ENCODE measurements at places on chromosomes 16 and 17. TPM values are rescaled to one million over a fixed set of nuclear protein-coding genes. Genes with fewer than 3 reads are reported as not detected.

The KRTAP17-1 gene
- total RNA-seq: not detected

DNA sequence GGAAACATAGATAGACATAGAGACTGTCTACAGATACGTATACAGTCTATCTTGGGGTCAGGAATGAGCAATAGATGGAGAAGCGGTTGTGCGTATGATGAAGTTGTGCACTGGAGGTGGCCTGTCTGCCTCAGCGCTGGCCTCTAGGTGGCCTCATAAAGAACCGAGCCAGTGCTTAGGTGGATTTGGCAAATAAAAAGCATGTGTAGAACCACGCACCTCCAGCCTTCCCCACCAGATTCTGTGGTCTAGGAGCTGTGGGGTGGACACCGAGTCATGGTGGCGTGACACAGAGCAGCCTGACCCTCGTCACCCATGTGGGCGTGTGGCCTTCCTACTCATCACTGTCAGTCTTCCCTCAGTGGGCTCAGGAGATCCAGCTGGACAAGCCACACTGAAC lies 34.0 kb downstream of the PGS1 start:
- no peak for DNase-seq

- DNase-seq: no peak
Observed at GRCh38 chr17:47316311-47316710, 7.4 kb upstream of the EFCAB13 start.

- no peak for DNase-seq
Observed at GRCh38 chr16:46730126-46730525, 18.0 kb downstream of the MYLK3 start.

GRCh38 chr16:49939495-49939894 lies 83.6 kb upstream of the ZNF423 start:
- no peak for DNase-seq

DNA sequence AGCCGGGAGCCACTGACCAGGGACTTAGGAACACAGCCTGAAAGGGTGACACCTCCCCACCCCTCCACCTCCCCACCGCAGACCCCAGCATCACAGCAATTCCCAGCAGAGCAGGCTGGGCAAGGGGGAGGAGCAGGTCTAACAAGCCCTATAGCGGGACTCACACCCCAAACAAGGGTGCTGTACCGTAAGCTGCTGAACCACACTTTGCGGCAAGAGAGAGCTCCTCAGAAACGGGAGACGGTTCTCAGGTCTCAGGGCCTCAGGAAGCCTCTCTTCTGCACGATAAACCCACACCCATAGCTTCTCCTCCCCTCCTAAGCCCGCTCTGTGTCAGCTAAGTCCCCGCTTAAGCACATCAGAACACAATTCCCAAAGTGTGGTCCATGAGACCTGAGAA lies 11.7 kb upstream of the COTL1 start:
- no peak for DNase-seq

- no peak for DNase-seq
Observed at GRCh38 chr17:57268181-57268580, 11.9 kb downstream of the MSI2 start.

All from pancreas (tissue), 10 donors.